Esophagus squamous epithelium (tissue), 5 donors: ENCODE measurements at places on chromosomes 13 and 19.

- DNase-seq, result no peak
These were observed 60.2 kb upstream of the TNFRSF19 start for GRCh38 chr13:23509781-23510543.

- DNase-seq, result no peak
These were observed 15.3 kb downstream of the GATAD2A start for GRCh38 chr19:19420570-19421298.

DNA sequence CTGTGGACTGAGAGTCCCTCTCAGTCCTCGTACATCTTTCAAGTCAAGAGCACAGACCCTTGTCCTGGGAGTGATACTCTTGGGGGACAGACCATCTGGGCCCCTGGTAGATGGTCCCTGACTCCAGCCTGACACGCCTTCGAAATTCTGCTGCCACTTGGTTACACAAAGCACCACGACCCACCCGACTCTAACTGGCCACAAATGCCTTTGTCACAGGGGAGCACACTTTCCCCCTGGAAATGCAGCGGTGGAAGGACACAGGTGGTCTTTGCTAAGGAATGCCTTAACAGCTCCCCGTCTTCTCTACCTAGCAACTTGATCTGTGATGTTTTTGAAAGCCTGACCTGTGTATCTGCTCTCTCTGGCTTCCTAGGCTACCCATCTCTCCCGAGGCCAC is 13.8 kb upstream of the DHRS12 start:
- DNase-seq, result no peak

DNA sequence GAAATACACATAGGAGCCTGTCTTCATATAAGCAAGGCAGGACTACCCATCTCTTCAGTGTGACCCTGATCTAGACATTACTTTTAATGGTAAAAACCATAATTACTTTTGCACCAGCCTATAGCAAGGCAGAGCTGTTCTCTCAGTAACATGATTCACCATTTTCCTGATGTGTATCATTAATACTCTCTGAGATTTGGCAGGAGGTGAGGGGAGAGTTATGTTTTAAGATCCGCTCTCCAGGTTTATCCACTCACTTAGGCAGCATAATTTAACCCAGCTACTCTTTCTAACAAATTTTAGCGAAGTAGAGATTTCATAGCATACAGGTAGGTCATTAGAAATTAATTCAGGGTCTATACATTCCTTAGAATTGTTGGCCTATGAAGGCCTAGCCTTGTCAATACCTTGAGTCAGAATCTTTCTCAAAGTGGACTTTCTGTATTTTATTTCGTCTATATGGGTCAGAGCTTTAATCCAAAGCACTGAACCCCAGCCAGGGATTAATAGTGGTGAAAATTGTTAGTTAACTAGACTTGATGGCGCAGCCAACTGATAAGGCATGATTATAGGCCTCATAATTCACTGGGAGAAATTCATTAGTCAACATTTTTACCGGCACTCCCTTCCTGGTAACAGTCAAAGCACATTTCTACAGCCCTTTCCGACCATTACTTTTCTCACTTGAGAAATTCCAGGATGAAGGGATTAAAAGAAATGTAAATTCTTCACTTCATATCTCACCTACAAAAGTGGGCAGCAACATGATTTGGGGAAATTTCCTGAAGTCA is 955.1 kb downstream of the DIAPH3 start:
- DNase-seq, result no peak

GRCh38 chr13:40562975-40563349 is 103.5 kb downstream of the FOXO1 start:
- DNase-seq, result no peak
